ENCODE measurements at places on chromosomes 2 and 18.

GRCh38 chr2:223621901-223622300 is 19.7 kb upstream of the SCG2 start:
- H3K4me1 ChIP-seq: no peaks in the 10 kb centered on the region
- DNase-seq: no peak
- no peak overlapping the region for H3K4me3 ChIP-seq

DNA sequence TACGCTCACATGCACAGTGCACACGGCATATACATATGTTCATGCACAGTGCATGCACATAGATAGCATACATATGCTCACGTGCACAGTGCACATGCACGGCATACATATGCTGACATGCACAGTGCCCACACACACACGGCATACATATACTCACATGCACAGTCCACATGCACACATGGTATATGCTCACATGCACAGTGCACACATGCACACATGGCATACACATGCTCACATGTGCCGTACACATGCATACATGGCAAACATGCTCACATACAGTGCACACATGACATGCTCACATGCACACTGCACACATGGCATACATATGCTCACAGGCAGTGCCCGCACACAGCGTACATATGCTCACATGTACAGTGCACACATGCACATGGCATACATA is 97.7 kb upstream of the CTDP1 start:
- H3K27me3 ChIP-seq: no peaks in the 10 kb centered on the region
- H3K4me1 ChIP-seq: no peaks in the 10 kb centered on the region
- H3K27ac ChIP-seq: no peak overlapping the region
- H3K4me3 ChIP-seq: no peak overlapping the region
- H3K36me3 ChIP-seq: no peaks in the 10 kb centered on the region

- no peak for DNase-seq
- no peaks in the 10 kb centered on the region for H3K4me1 ChIP-seq
- no peaks in the 10 kb centered on the region for H3K27me3 ChIP-seq
- H3K4me3 ChIP-seq: no peak overlapping the region
- no peak overlapping the region for H3K27ac ChIP-seq
These were observed 157.8 kb upstream of the TNP1 start for GRCh38 chr2:217017456-217018252.

- no peaks in the 10 kb centered on the region for H3K4me1 ChIP-seq
- no peak overlapping the region for H3K4me3 ChIP-seq
- H3K36me3 ChIP-seq: no peaks in the 10 kb centered on the region
- no peak for DNase-seq
- H3K27me3 ChIP-seq: no peaks in the 10 kb centered on the region
These were observed 74.8 kb upstream of the ST6GAL2 start for GRCh38 chr2:106960683-106961161.

- H3K4me1 ChIP-seq: no peaks in the 10 kb centered on the region
- no peak for DNase-seq
- H3K36me3 ChIP-seq: no peaks in the 10 kb centered on the region
These were observed 11.7 kb upstream of the NUP35 start for GRCh38 chr2:183112577-183112976.

GRCh38 chr2:175575346-175576258 is 394.1 kb upstream of the ATP5MC3 start:
- no peak overlapping the region for H3K4me3 ChIP-seq
- H3K4me1 ChIP-seq: no peaks in the 10 kb centered on the region
- no peak overlapping the region for H3K27ac ChIP-seq
- no peaks in the 10 kb centered on the region for H3K36me3 ChIP-seq
- no peak for DNase-seq
- no peaks in the 10 kb centered on the region for H3K27me3 ChIP-seq

DNA sequence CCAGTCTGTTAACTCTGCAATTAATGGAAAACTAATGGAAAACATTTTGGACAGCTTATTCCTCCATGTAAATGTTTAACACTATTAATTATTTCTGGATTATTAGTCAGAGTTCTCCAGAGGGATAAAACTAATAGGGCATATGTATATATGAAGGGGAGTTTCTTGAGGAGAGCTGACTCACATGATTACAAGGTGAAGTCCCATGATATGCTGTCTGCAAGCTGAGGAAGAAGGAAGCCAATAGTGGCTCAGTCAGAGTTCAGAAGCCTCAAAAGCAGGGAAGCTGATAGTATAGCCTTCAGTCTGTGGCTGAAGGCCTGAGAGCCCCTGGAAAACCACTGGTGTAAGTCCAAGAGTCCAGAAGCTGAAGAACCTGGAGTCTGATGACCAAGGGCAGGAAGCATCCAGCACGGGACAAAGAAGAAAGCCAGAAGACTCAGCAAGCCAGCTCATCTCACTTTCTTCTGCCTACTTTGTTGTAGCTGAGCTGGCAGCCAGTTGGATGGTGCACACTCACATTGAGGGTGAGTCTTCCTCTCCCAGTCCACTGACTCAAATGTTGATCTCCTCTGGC is 136.0 kb downstream of the PTH2R start:
- no peaks in the 10 kb centered on the region for H3K4me1 ChIP-seq
- no peak overlapping the region for H3K27ac ChIP-seq
- no peak for DNase-seq
- no peaks in the 10 kb centered on the region for H3K36me3 ChIP-seq

- H3K27ac ChIP-seq: no peak overlapping the region
- H3K27me3 ChIP-seq: no peaks in the 10 kb centered on the region
- H3K36me3 ChIP-seq: no peaks in the 10 kb centered on the region
- DNase-seq: no peak
- H3K4me3 ChIP-seq: no peak overlapping the region
These were observed 238.8 kb downstream of the IKZF2 start for GRCh38 chr2:212912445-212913103.

- H3K4me3 ChIP-seq: no peak overlapping the region
- no peak for DNase-seq
- no peaks in the 10 kb centered on the region for H3K27me3 ChIP-seq
These were observed 298.2 kb downstream of the CNTNAP5 start for GRCh38 chr2:124323321-124323720.

DNA sequence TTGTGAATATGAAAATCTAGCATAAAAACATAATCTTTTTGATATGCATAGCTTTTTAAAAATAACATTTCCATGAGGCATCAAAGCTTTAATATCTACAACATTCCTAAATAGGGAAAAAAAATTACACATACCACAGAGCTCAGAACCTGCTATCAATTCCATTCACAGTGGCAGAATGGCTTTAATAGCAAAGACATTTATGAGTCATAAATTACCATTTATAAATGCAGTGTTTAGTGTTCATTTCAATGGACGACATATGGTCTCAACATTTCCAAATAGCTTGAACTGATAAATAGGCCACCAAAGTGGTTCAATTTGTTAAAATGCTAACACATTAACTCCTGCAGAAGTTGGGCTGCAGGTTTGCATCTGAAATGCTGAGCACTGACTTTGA is 600.6 kb upstream of the SETBP1 start:
- H3K27me3 ChIP-seq: no peaks in the 10 kb centered on the region
- no peaks in the 10 kb centered on the region for H3K4me1 ChIP-seq
- H3K4me3 ChIP-seq: no peak overlapping the region
- DNase-seq: no peak
- H3K27ac ChIP-seq: no peak overlapping the region
- H3K36me3 ChIP-seq: no peaks in the 10 kb centered on the region

- DNase-seq: no peak
- peaks cover 19% of the 10 kb centered on the region for H3K4me1 ChIP-seq
- H3K27me3 ChIP-seq: no peaks in the 10 kb centered on the region
- no peaks in the 10 kb centered on the region for H3K36me3 ChIP-seq
- no peak overlapping the region for H3K4me3 ChIP-seq
- peak overlapping the region; percentile 9 for H3K27ac ChIP-seq
These were observed 24.6 kb downstream of the EML4 start for GRCh38 chr2:42193722-42194187.

DNA sequence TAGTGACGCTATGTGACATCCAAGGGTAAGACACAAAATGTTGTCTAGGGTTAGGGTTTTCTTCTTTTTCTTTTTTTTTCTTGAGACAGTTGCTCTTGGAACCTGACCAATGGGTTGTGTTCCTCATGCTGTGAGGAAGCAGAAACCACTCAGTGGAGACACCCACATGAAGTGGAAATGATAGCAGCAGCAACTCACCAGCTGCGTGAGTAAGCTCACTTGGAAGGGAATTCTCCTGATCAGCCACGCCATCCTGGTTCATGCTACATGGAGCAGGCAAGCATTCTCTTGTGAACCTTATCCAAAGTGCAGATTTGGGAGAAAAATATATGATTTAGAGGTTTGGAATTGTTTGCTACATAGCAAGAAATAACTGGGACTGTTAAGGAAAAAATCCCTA is 863.7 kb downstream of the EPHA4 start:
- H3K36me3 ChIP-seq: no peaks in the 10 kb centered on the region
- H3K4me1 ChIP-seq: no peaks in the 10 kb centered on the region
- DNase-seq: no peak
- H3K4me3 ChIP-seq: no peak overlapping the region

DNA sequence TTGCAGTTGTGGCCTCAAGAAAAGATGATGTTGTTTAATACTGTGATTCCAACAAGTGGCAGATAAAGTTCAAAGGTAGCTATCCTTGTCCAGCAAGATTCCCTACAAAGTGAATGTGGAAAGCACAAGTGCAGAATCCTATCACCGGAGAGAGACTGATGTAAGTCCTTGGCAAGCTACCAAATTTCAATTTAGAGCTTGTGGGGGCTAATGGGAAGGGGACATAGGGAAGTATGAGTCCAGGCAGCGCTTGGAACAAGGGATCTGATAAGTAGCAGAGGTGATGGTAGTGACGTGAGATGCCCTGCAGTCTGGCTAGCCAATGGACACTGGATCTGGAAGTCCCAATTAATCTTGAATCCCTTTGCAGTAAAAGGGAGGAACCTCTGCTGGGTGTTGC is 165.2 kb upstream of the DTNA start:
- DNase-seq: no peak
- H3K27ac ChIP-seq: no peak overlapping the region
- H3K4me3 ChIP-seq: no peak overlapping the region
- H3K27me3 ChIP-seq: no peaks in the 10 kb centered on the region
- no peaks in the 10 kb centered on the region for H3K36me3 ChIP-seq

DNA sequence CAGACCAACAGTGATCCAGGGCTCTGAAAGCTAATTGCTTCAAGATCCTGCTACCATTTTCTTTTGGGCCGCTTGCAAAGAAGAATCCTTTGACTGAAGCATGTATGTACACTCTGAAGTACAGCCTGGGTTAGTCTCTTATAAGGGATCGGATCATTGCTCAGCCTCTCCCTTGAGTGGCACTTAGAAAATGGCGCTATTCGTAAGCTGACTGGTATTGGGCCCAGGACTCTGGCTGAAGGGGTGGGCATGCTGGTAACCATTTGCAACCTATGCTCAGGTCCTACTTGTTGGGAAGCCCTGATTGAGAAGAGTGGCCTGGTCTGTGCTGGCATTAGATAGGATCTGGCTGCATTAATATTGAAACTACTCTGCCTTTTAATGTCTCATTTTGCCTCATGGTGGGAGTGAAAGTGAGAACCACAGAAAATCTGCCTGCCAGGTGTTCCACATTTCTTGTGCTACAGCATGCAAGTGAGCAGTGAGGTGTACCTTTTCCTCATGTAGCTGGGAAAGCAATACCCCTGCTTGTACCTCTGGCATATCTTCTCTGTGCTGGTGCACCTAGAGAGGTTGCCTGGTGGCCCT is 661 bp upstream of the MGAT5 start:
- H3K27ac ChIP-seq: no peak overlapping the region
- H3K27me3 ChIP-seq: no peaks in the 10 kb centered on the region
- peaks cover 10% of the 10 kb centered on the region for H3K36me3 ChIP-seq
- DNase-seq: no peak
- H3K4me1 ChIP-seq: peaks cover 58% of the 10 kb centered on the region

DNA sequence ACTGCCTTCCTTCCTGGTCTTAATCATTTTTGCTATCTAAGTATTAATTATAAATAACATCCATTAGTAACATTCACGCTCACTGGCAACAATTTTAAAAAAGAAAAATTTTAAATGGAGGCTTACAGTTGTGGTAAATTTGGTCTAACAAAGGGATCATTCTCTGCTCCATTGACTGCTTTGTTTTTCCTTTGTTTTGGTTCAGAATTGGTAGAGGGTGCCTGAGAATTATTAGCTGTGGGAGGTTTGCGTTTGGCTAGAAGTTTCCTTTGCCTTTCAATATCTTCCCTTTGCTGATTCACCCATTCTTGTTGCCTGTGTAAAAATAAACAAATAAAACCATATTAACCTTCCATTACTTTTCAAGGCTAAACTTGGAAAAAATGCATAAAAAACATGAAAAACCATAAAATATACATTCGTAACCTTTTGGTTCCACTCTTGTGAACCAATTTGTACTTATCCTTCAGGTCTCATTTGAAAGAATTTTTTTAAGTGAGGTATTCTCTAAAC is 114.6 kb downstream of the TLK1 start:
- no peaks in the 10 kb centered on the region for H3K27me3 ChIP-seq
- no peak overlapping the region for H3K4me3 ChIP-seq
- DNase-seq: no peak
- H3K4me1 ChIP-seq: peaks cover 14% of the 10 kb centered on the region
- peaks cover 26% of the 10 kb centered on the region for H3K36me3 ChIP-seq
- H3K27ac ChIP-seq: no peak overlapping the region

GRCh38 chr18:48031641-48032040 is 101.2 kb upstream of the SMAD2 start:
- no peak overlapping the region for H3K27ac ChIP-seq
- H3K4me1 ChIP-seq: no peaks in the 10 kb centered on the region
- no peaks in the 10 kb centered on the region for H3K36me3 ChIP-seq
- H3K4me3 ChIP-seq: no peak overlapping the region

DNA sequence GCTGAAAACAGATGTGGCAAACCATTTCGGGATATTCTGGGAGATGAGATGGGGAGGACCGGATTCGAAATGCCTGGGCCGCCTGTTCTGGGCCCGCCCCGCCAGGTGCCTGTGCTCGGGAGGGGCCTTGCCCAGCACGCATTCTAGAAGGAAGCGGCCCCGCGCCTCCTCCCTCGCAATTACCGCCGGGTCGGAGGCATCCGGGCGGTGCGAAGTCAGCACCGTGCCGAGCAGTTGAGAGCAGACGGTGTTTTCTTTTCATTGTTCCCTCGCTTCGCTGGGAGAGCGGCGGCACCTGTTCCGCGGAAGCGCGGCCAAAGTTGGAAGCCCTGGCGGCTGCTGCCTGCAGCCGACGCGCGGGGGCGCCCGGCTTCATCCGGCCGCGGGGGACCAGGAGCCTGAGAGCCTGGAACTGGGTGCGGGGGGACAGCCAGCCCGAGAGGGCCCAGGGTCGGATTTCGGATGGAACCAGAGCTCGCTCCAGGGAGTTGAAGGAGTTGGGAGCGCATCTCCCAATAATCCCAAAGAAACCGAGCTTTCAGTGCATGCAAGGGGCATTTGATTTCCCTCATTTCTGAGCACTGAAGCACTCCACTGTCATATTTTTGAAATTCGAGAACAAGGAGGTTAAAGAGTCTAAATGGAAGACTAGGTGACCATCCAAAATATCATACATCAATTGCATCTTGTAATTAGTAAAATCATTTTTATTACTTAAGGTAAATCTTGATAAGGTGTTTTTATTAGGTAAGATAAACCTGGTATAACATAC is 241.8 kb upstream of the RAB12 start:
- H3K36me3 ChIP-seq: no peaks in the 10 kb centered on the region
- H3K4me3 ChIP-seq: peak overlapping the region; percentile 35
- H3K27me3 ChIP-seq: no peaks in the 10 kb centered on the region
- no peak overlapping the region for H3K27ac ChIP-seq

- H3K27ac ChIP-seq: no peak overlapping the region
- H3K27me3 ChIP-seq: no peaks in the 10 kb centered on the region
- H3K4me3 ChIP-seq: no peak overlapping the region
- H3K4me1 ChIP-seq: no peaks in the 10 kb centered on the region
- H3K36me3 ChIP-seq: peaks cover 9% of the 10 kb centered on the region
- DNase-seq: no peak
These were observed 19.6 kb downstream of the PELI1 start for GRCh38 chr2:64124571-64124970.
